ENCODE measurements at places on chromosomes 2 and 18.
A peak's percentile ranks its signal among the peaks of the same experiment; 100 is the strongest.

GRCh38 chr2:46535360-46535759 is 56.0 kb downstream of the TMEM247 start:
- peak; percentile 29 for DNase-seq

- no peak for DNase-seq
Measured at GRCh38 chr2:196431076-196431475, 208.4 kb upstream of the CCDC150 start.

GRCh38 chr2:215811003-215811402 is 202.3 kb downstream of the MREG start:
- no peak for DNase-seq

DNA sequence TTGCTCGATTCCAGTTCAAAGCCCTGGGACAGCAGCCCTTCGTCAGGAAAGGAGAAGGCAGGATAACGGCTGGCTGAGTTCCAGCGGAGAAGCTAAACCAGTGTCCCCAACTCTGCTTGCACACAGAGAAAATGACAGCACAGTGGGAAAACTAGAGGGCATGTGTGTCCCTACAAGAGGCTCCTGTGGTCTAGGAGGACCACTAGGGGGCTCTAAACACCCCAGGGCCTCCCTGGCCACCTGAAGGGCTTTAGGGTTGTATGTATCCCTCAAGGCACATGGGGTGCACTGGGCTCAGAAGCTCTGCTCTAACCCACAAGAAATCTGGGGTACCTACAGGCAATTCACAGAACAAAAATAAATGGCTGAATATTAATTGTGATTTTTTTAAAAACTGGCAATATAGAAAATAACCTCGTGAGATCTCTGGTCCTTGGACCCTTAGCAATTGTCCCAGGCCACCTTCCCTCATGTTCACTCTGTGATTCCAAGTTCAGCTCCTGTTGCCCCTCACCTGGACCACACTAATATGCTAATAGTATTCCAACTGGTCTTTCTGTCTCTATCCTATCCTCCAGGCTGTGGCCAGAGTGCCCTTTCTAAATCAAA is 17.5 kb downstream of the STAT1 start:
- peak; percentile 22 for DNase-seq

DNA sequence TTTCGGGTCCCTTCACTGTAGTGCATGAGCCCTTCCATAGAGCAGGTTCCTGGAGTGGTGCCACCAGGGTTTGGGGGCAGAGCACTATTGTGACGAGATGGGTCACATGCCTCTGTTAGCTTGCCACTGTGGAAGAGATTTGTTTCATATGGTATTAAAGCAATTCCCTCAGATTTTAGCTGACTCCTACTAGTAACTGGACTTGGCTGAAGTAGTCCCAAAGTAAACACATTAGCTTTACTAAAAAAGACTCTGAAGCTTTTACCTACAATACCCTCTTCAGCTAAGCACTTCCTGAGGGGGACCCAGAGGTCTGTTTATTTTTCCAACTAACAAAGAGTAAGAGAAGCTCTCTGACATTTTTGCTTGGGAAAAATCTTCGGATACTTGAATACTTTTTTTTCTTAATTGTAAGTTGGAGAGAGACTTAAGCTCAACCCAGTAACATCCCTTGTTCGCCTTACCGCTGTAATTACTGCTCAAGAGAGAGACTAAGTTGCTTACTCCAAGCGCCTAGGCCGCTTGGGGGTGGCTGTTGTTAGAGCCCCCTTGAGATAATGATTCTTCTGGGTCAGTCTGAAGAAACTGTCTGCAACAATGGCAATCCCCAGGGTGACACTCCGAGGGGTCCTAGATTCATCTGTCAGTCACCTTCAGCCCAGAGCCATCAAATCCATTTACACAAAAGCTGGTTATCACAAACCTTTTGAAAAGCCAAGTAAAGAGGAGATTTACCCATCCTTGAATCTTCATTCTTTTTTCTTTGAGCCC is 177.4 kb downstream of the FIGN start:
- no peak for DNase-seq

- no peak for DNase-seq
Measured at GRCh38 chr2:111519071-111519470, 364.9 kb downstream of the ANAPC1 start.

GRCh38 chr2:182804128-182804527 is 62.3 kb downstream of the FRZB start:
- no peak for DNase-seq

DNA sequence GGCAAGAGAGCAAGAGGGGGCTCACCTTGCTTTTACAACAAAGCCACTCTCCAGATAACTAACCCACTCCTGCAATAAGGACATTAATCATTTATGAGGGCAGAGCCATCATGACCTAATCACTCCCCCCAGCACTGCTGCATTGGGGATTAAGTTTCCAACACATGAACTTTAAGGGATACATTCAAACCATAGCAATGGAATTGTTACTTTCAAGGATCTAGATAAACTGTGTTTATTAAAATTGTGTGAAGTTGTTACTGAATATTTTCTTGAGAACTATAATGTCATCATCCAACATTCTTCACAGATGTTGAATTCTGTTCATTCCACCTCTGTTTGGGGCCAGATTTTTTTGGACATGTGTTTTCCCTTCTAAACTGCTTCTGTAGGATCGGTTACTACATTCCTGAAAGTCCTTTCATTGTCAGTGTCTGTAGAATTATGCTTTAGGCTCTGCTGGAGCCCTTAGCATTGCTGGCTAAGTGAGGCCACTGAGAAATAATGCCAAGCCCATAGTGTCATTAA is 50.4 kb downstream of the SPATS2L start:
- no peak for DNase-seq

DNA sequence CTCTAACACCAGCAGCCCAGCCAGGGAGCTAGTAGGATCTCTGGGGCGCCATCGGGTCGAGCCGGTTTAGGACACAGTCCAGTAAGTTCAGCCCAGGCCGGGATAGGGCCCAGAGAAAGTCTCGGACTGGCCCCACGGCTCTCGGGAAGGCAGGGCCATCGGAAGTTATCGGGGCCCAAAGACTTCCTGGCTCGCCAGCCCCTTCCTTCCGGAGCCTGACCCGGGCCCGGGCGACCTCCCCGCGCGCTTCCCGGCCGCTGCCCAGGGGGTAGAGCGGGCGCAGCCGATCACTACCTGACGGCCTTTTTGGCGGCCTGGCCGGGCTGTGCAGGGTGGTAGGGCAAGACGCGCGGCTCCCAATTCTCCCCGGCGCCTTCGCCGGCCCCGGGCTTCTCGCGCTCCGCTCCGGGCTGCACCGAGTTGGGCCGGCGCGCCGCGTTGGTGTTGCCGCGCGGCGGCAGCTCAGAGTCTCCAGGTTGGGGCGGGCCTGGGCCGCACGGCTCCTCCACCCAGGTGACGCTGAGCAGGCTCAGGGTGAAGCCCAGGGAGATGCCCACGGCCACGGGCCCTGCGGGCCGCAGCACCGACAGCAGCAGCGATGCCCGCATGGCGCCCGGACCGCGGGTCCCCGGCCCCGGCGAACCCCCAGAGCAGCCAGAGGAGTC is 546 bp downstream of the CHPF start:
- no peak for DNase-seq

DNA sequence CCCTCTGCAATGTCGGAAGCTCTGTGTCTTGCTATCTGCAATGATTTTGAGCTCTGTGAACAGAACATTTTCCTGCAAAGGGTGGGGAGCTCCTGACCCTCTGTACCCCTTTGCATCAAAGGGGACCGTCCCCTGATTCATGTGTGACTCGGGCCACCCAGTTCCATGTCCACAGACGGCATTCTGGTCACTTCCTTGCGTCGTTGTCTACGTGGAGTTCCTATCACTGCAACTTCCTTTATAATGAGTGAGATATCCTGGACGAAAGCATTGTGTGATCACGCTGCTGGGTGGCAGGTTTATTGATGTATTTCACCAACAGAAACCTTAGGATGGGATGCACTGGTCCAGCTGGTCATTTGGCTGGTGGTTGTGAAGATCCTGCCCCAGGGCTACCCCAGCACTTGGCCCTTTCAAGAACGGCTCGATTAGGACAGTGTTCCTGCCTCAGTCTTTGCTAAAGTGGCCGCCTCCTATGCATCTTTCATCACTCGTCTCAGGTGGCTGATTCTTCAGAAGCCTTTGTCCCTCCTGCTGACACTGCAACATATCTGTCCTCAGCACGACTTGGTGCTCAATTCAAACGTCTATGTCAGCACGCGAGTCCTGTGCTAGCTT is 202.7 kb downstream of the ACKR3 start:
- DNase-seq: no peak

DNA sequence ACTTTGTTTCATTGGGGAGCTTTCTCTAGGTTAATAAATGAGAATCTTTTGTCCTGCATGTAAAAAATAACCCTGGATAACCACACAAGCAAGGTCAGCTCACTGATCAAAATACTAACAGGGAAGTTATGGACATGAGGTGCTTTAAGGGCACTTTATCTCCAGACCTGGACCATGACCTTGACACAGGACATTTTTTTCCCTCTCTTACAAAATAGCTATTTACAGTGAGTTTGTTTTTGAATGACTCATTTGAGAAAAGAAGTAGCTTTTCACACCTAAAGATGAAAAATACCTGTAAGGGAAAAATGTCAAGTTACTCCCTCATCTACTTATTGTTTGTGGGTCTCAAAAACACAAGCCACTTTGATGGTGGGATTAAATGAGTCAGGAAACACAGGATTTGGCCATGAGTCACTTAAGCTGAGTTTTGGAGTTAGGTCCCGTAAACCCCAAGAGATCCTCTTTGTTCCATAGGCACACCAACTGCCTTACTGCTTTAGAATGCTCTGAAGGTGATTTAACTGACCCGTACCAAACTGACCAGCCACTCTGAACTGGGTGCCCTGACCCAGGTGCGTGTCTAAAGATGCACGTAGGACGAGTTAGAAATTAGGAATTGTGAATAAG is 479.3 kb upstream of the NXPH2 start:
- DNase-seq: peak; percentile 20

- DNase-seq: no peak
Measured at GRCh38 chr18:25279133-25279532, 72.8 kb downstream of the ZNF521 start.

DNA sequence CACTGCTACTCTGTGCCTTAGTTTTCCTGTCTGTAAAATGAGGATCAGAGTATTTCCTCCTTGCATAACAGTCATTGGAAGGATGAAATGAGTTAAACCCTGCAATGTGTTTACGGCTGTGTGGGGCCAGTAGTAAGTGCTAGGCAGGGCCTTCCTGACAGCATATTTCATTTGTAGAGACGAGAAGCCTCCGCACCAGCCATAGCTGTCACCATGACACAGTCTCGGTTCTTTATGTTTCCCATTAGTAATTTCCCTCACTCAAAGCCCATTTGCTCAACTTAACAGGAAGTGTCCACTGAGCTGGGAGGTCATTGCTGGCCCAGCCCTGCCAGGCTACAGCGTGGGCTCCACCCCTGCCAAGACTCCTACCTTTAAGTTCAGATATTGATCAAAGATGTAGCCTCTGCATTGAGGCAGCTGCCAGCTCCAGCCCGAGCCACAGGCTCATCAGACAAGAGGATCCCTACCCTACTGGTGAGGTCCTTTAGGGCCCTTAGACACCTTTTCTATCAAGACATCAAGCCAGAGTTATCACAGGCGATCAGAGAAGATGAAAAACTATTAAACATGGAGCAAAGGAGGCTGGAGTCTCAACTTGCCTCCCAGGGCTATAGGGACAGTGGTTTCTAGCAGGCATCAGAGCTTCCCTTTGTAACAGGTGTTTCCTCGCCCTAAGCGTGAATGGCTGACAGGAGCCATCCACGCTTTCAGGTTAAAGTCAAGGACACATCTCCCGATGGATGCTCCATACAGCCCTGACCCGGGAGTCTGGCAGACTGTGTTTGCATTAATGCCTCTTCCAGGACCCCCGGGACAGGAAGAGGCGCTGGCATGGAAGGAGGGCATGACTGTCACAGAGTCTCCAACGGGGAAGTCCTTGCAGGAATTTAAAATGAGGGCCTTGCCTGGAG is 251.7 kb downstream of the NDUFA10 start:
- no peak for DNase-seq

DNA sequence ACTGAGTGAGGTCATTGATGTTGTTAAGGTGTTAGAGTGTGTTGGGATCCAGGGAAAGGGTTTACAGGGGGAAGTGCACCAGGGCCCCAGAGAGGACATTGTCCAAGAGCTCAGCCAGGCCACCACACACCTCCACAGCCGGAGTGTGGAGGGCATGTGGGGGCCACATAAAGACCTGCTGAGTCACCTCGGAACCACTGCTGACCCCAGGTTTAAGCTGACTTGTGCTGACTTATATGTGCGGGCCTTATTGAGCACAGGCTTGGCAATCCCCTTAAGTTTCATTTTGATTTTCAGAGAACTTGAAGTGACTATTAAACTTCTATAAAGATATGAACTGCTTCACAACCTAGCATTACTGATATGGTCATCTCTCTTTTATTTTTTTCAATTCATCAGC is 166.2 kb upstream of the MAP3K20 start:
- DNase-seq: no peak

DNA sequence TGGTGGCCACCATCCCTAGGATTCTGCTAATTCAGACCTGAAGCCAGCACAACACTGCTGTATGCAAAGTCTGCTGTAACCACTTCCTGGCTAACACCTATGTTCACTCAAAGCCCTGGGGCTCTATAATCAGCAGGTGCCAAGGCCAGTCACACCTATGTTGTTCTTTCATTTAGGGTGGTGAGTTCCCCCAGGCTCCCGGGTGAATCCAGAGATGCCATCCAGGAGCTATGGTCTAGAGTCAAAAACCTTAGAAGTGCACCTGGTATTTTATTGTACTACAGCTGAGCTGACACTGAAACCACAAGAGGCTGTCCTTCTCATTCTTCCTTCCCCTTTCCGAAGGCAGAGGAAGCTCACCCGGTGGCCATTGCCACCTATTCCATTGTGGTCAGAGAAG is 46.2 kb upstream of the CCDC141 start:
- DNase-seq: peak; percentile 26

DNA sequence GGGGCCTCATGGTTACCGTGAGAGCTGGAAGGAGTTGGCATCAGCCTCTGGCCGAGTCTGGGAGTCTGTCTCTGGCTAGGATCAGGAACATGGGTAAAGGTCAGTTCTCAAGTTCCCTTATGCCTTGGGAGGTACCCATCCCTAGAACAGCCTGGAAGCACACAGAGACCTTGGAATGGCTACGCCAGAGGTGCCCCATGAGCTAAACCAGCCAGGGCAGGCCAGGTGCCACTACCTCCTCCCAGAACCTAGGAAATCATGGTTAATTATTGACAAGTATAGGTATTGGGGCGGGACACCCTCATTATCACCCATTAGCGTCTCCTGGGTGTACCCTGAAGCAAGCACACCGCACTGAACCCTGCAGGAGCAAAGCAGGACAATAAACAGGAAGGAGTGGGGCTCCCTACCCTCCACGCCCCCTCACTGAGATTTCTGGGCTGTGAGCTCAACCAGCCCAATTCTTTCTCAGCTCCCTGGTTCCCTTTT is 3.0 kb upstream of the ASPRV1 start:
- peak; percentile 38 for DNase-seq

- DNase-seq: no peak
Measured at GRCh38 chr2:54894467-54894866, 155.8 kb downstream of the RTN4 start.
